Stimulated activated CD8-positive, alpha-beta memory T cell treated with anti-CD3 and anti-CD28 coated beads, Interleukin-7, amount 100 ng/mL, for 24 hours (primary cell): ENCODE measurements at places on chromosomes 12 and 14.

DNA sequence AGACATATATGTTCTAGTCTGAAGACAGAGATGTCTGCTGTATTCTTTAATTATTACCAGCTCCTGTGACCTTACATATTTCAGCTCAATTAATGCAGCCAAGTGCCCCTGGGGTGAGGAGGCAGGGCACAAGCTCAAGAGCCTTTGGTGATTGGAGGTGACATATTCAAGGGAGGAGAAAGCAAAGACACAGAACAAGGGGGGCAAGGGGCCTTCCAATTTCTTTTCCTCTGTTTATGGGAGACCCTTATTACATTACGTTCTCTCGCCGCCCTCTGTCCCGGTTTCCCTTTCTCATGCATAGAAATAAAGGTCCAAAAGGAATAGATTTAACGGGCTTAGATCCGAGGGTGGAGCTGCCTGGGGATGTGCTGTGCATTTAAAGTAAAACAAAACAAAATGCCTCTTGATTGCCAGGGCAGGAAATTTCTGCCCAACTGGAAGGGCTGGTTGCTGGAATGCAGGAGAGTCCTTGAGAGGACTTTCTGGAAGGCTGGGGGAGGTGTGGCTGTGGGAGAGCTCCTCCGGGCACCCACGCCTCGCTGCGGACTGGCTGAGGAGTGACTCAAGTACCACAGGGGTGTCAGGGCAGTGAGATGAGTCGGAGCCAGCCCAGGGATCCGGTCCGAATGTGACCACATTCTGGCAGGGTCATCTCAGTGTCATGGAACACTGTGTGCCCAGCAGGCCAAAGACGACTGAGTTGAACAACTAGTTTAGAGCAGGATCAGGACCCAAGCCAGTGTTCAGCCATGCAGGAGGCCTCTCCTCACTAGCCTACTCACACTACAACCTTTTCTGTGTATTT lies 32.1 kb upstream of the GSG1 start:
- no peak for DNase-seq

DNA sequence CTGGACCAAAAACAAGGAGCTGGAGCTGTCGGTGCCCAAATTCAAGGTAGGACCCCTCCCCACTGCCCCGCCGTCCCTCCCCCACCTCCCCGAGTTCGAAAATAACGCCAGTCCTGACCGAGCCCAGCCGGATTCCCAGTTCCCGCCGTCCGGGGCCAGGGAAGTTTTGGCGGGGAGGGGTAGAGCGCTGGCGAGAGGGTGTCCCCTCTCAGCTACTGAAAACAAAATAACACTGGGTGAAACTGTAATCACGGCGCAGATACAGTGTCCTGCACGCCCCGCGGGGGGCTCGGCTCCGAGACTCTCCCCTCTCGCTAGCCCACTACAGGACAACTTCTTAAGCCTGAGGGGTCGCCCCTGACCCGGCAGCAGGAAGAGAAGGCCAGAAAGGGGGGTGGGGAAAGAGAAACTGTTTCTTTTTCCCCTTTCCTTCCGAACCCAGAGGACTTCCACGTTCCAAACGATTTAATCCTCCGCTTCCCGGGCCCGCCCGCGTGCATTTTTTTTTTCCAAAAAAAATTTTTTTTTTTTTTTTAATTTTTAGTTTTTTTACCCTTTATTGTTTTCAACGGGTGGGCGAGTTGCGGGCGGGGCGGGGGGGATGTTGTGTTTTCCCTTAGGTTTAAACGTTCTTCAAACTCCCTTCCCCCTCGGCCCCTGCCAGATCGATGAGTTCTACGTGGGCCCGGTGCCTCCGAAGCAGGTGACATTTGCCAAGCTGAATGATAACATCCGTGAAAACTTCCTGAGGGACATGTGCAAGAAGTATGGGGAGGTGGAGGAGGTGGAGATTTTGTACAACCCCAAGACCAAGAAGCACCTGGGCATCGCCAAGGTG lies 1.6 kb downstream of the SETD1B start:
- no peak for DNase-seq

GRCh38 chr12:19792028-19792427 lies 352.7 kb downstream of the AEBP2 start:
- DNase-seq = no peak

DNA sequence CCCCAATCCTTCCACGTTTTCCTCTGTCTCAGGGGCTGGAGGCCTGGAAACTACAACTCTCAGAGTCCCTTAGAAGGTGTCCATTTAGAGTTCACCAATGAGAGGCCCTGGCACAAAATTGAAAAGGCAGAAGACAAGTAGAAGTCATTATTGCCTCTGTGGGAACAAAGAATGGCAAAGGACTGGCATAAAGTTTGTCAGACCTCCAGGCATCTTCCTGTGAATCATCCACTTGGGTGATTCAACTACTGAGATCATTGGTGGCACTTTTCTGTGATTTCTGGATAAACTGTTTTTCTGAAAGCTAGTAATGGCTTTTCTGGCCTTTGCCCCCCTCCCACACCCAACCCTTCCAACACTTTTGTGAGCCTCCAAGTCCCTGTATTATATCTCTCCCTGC lies 42.6 kb upstream of the C12orf42 start:
- DNase-seq = no peak

- DNase-seq = no peak
Observed at GRCh38 chr12:101967506-101967905, 90.1 kb downstream of the DRAM1 start.

GRCh38 chr14:91250912-91251311 lies 6.4 kb upstream of the GPR68 start:
- no peak for DNase-seq

DNA sequence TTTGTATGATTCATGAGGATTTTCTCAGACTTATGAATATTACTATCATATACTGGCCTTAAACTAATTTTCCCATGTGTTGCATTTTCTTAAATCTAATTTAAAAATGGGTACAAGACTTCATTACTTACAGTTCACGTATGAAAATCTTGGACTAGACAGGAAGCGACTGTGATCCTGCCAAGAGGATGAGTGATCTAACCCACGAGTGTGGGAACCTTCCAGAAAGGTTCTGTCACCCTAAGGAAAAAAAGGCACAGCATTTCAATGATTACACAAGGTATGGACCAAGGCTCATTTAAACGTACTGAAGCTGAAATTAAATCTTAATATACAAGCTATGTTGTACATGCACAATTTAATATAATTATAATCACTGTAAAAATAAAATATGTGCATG lies 293.5 kb upstream of the DIO2 start:
- DNase-seq = no peak

- no peak for DNase-seq
Observed at GRCh38 chr12:93128332-93128707, 199.2 kb upstream of the EEA1 start.
